ENCODE measurements at places on chromosomes 2 and 18.

DNA sequence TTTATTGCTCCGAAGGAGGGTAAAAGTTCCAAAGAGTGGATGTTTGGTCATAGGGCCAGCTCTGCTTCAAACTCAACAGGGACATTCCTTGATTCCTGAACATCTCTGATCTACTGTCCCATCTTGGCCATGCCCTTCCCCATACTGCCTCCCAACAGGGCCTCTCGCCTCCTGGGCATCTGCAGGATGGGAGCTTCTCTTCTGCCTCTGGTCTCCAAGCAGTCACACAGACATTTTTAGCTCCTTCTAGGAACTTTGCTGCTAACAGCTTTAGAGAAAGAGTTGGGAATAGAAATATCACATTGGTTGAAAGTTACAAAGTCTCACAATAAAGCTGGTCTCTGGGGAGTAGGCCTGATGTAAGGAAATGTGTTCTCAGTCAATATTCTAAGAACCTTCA, 9.4 kb upstream of the DGUOK start:
- no peak for DNase-seq

DNA sequence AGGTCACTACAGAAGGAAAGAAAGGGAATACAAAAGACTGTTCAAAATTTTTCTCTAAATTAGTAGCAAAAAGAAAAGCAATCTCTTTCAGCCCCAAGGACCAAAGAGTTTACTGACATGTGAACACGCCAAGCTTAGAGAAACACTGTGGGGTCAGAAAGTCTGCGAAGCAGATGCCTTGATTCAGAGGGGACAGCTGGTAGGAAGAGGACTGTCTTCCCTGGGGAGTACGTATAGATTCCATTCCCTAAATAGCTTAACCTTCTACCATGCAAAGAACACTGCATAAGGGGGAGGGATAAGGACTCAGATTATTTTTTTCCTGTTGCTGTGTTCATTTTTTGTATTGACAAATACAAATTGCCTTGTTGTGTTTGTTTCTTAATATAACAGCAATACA, 96.1 kb downstream of the IRS1 start:
- no peak for DNase-seq

DNA sequence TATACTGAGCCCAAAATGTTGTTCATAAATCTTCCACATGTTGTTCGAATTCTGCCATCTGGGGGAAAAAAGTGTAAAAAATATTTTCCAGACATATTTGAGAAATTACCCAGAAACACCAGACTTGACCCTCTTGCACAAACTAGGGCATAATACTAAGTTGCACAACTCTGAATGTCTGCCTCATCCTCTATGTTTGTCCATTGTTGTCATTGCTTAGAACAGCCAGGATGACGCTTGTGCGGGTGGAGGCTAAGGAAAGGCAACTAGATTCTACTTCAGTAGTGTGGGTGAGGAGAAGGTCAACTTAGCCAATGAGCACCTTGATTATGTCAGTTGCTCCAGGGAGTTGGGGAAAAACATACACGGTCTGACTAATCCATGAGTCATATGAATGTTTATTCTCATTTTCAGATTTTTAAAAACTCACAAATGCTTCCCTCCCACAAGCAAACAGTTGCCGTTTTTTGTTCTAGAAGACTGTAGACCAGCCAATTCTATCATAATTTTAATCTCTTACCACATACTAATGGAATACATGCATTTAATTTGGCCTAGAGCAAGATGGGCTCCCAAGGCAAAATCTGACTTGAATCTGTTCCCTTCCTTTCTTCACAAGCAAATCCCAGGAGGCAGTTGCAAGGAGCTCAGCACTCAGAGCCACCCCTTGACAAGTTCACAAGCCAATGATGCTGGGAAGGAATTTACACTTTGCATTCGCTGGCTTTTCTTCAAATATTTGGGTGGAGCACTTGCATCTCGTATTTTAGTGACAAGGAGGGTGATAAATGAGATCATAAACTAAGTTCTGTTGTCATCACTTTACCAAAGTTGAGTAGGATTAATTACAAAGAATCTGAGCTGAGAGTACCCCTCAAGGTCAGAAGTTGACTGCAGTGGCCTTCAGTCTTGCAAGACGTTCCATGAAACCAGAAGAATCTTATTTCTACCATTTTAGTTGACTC, 163.2 kb upstream of the TWIST2 start:
- DNase-seq, result peak; percentile 19

GRCh38 chr2:57962861-57963260, 83.7 kb upstream of the VRK2 start:
- no peak for DNase-seq

DNA sequence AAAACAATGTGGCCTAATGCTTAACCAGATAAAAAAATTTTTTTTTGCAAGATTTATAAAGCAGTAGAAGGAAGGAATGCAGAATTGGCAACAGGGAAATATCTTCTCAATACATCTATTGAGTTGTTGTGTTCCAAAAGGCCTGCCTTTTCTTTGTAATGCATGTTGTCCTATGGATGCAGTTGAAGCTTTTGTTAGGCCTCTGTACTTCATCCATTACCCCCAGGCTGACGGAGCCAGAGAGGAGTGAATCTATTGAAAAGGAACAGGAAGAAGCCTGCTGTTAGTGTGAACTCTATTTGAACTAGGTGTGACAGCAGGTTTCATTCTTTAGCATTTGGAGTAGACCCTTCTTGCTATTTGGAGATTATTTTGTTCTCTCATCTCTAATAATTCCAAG, 56.5 kb downstream of the MTX2 start:
- DNase-seq, result peak; percentile 16

DNA sequence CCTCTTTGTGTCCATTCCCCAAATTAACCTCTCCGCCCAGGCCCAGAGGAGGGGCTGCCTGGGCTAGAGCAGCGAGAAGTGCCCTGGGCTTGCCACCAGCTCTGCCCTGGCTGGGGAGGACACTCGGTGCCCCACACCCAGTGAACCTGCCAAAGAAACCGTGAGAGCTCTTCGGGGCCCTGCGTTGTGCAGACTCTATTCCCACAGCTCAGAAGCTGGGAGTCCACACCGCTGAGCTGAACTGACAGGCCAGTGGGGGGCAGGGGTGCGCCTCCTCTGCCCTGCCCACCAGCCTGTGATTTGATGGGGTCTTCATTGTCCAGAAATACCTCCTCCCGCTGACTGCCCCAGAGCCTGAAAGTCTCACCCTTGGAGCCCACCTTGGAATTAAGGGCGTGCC, 13.5 kb downstream of the KHK start:
- no peak for DNase-seq

Measured in renal pelvis (tissue), 12 donors.